ENCODE measurements at places on chromosomes 7 and 10.
A peak's percentile ranks its signal among the peaks of the same experiment; 100 is the strongest.

DNA sequence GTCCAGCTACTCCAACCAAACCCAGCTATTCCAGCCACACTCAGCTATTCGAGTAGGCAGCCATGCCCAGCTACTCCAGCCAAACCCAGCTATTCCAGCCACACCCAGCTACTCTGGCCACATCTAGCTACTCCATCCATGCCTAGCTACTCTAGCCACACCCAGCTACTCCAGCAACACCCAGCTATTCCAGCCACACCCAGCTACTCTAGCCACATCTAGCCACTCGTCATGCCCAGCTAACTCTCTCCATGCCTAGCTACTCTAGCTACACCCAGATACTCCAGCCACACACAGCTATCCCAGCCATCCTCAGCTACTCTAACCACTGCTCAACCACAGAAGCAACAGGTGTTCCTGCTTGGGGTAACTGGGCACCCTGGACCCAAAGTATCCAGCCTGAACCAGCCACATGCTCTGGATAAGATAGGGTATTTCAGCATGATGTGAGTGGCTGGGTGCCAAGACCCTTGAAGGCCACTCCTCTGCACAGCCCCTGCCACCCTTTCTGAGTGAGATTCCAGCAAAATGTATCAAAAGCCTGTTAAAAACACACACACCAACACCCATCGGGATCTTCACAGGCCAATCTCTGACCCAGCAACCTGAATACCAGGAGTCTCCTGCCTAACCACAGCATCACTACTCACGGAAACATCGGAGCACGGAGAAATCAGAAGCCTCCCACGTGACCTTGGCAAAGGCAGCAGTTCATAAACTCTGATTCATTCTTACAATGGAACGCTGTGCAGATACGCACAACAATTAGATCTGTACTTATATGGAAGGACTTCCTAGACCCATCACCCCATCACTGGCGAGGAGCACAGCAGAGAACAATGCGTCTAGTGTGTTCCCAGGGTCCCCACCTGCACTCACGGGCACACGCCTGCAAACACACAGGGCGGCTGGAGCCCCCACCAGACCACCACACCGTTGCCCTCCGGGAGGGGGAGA is 51.8 kb upstream of the DNAAF5 start:
- no peak for DNase-seq

DNA sequence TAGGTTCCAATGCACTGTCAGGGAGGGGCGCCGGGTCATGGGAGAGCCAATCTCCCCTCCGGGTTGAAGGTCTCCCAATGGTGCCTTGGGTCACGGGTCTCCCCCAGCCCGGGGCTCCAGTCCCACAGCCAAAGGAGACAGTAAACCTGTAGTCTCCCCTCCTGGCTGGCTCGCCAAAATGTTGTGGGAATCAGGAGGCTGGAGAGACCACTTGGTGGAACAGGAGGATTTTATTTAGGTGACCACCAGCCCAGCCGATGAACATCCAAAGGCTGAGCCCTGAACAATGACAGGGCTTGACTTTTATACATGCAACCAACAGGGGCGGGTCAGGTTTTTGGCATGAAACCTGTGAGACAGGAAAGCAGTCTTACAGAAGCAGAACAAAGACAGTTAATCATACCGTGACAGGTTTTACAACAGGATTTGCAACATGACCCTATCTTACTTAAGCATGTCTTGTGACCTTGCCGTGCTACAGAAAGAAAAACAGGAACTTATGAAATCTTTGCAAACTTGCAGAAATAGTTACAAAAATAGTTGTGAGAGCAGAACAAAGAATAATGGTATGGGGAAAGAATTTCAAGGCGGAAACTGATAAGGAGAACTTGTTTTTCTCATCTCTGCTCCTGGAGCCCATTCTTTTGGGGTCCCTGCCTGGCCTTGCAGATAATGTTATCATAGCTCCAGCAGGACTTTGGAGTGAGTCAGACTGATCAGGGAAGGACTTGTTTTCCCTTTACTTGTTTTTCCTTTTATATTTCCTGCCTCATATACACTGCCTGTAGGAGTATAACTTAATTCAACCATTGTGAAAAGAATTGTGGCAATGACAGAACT is 7.1 kb downstream of the ERV3-1 start:
- DNase-seq, result peak; percentile 87

GRCh38 chr10:120948889-120949608 is 97.9 kb downstream of the WDR11 start:
- peak; percentile 37 for DNase-seq

GRCh38 chr7:129225206-129225930 is 538 bp downstream of the AHCYL2 start:
- DNase-seq, result peak; percentile 71

DNA sequence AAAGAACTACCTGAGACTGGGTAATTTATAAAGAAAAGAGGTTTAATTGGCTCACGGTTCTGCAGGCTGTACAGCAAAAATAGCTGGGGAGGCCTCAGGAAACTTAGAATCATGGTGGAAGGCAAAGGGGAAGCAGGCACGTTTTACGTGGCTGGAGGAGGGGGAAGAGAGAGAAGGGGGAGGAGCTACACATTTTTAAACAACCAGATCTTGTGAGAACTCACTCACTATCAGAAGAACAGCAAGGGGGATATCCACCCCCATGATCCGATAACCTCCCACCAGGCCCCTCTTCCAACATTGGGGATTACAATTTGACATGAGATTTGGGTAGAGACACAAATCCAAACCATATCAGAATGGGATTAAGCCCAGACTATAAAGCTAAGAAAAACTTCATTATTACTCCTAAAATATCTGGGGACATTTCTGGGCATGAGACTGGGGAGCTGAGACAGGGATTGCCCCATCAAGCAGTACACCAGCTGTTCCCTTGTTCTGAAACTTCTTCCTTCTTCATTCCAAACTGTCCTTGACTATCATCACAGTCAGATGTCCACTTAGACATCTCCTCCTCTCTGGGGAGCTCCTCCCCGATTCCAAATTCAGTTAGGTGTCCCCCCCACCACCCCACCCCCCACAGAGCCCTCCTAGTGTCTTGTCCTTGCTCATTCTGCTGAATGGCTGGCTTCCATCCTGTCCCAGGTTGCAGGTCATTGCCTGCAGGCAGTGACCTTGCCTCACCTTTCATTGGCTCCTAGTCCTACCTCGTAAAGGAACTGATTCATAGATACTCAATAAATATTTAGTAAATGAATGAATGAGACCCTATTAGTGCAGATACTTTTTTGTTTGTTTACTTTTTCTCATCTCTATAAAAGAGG is 132.6 kb downstream of the EVX1 start:
- DNase-seq, result no peak

DNA sequence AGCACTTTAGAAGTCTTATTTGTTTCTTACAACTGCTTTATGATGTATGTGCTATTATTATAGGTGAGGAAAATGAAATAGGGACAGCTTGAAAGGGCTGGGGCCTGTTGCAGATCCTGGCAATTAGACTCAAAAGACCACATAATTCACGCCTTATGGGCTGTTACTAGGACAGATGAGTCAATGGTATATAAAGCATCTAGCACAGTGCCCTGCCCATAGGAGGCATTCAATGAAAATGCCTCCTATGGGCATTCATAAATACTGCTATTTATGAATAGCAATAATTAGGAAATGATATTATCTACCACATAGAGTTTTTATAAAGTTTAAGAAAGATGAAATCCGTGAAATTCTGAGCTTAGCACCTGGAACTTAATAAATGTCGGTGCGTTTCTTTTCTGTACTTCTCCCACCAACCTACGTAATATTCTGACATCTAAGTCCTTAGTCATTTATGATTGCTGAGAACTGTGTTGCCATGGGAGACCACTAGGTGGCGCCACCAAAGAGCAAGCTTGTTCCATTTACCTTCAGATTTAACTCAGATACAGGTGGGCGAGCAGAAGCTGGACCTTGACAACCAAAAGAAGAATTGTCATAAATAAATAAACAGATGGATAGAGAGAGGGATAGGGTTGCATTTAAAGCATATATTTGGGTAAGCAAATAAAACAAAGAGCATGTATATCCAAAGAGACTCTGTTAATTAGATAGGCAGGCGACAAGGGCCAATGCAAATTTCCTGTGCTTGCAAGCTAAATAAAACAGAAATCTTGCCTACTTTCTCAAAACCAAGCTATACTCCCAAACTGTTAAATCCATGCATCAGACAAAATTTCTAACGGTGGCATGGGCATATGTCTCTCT is 699.9 kb downstream of the INHBA start:
- DNase-seq, result peak; percentile 46

DNA sequence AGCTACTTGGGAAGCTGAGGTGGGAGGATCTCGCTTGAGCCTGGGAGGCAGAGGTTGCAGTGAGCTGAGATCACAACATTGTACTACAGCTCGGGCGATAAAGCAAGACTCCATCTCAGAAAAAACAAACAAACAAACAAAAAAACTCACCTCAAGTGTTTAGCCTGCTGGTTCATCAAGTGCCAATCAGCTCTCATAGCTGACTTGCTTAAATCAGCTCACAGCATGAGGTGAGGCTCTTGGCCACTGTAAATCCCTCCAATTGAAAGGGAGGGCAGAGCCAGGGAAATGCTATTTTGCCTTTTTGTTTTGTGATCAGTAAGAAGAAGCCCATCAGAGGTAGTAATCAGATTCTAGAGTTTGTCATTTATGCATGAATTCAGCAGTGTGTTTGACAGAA is 112.3 kb downstream of the RAB11FIP2 start:
- no peak for DNase-seq
